ENCODE measurements at places on chromosomes 3 and 15.

GRCh38 chr3:154113609-154114008 is 7.6 kb upstream of the ARHGEF26 start:
- H3K27me3 ChIP-seq: peaks cover 23% of the 10 kb centered on the region
- H3K27ac ChIP-seq: no peak overlapping the region
- H3K4me3 ChIP-seq: no peak overlapping the region
- no peaks in the 10 kb centered on the region for H3K4me1 ChIP-seq

DNA sequence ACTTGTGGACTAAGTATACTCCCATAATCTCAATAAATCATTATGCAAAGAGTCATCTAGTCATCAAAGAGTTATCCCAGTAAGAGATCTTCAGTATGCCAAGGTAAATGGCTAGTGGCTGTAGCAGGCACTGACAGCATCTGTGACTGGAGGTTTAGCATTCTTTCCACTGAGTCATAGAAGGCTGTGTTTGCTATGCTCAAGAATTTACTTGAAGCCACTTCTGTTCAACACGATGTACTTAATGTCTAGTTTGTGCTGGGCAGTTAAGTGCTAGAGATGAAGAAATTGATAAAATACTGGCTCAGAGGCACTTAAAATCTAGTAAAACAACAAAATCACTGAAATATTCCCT is 13.0 kb downstream of the ZBED2 start:
- no peak for DNase-seq
- no peak overlapping the region for H3K4me3 ChIP-seq
- no peaks in the 10 kb centered on the region for H3K27me3 ChIP-seq
- H3K36me3 ChIP-seq: peaks cover 68% of the 10 kb centered on the region

DNA sequence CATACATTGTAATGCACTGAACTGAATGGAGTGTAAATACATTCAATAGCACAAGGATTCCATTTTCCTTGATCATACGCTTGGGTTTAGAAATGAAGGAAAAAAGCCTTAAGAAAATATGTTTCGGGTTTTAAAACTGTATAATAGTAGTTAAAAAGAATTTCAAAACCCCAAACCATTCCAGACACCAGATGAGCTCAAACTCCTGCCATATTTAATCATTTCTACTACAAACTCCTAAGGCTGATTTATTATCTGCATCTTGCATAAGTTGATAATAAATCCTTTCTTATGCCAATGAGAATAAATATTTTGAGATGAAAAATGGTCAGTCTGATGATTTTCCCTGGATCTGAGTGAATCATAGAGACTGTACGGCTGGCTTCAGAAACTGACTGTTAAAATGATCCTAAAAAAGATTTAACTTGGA is 51.0 kb downstream of the NR1D2 start:
- no peak for DNase-seq
- peaks cover 5% of the 10 kb centered on the region for H3K27me3 ChIP-seq
- H3K4me3 ChIP-seq: no peak overlapping the region
- peaks cover 18% of the 10 kb centered on the region for H3K4me1 ChIP-seq

- H3K4me1 ChIP-seq: no peaks in the 10 kb centered on the region
- no peak overlapping the region for H3K4me3 ChIP-seq
- no peaks in the 10 kb centered on the region for H3K27me3 ChIP-seq
- H3K27ac ChIP-seq: no peak overlapping the region
These were observed 1135.7 kb downstream of the IGSF11 start for GRCh38 chr3:117898722-117899522.
